Kidney (tissue), 22 donors: ENCODE measurements at places on chromosomes 6 and 20.

GRCh38 chr6:106972500-106972899 is 2.0 kb downstream of the CD24 start:
- H3K4me3 ChIP-seq: peak overlapping the region; percentile 78
- H3K36me3 ChIP-seq: no peaks in the 10 kb centered on the region
- DNase-seq: peak; percentile 68
- H3K27me3 ChIP-seq: peaks cover 3% of the 10 kb centered on the region
- H3K27ac ChIP-seq: peak overlapping the region; percentile 43

DNA sequence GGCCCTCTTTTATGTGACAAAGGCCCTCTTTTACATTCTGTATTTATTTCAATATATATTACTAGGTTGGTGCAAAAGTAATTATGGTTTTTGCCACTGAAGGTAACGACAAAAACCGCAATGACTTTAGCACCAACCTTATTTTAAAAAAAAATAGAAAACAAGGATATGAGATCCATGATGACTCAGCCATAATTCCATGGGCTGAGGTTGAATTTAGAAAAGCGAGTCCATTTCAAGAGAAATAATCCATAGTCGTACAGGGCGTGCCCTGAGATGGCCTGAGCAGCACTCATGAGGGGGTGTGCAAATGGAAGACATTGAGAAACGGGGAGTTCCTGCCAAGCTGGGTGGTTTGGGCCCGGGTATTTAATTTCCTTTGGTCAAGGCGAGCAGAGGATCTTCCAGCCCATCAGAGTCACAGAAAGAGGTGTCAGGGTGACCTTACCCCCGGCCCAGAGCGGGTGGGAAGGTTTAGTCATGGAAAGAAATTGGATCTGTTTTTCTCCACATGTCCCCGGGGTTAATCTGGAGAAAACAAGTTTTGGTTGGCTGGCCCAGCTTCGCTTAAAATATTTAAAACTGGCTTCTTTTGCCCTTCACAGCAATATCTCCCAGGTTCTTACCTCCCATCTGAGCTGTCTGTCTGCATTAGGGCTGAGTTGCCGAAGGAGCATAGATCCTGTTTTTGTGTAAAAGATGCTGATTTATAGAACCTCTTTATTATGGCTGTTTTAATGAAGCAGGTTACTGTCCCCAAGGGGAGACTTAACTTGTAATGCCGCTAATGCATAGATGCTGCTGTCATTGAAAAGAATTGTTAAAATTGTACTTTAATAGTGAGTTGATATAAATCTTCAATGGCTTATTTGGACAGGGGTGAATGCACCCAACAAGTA is 255.6 kb downstream of the PREX1 start:
- no peak overlapping the region for H3K27ac ChIP-seq
- no peaks in the 10 kb centered on the region for H3K27me3 ChIP-seq
- no peak overlapping the region for H3K4me3 ChIP-seq
- H3K36me3 ChIP-seq: no peaks in the 10 kb centered on the region
- H3K4me1 ChIP-seq: no peaks in the 10 kb centered on the region

DNA sequence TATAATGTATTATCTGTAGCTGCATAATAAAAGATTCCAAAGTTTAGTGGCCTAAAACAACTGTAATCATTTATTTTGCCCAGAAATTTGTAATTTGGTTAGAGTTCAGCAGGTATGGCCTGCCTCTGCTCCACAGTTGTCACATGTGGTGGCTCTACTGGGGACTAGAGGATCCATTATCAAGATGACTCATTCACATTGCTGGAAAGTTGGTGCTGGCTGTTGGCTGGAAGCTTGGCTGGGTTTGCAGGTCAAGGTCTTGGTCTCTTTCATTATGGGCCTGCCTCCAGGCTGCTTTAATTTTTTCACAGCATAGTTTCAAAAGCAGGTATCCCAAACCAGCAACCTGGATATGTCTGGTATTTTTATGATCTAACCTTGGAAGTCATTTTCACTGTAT is 17.6 kb downstream of the TRDN start:
- H3K4me1 ChIP-seq: no peaks in the 10 kb centered on the region
- no peak overlapping the region for H3K4me3 ChIP-seq
- no peak for DNase-seq
- H3K27me3 ChIP-seq: no peaks in the 10 kb centered on the region

- H3K27ac ChIP-seq: no peak overlapping the region
- H3K27me3 ChIP-seq: no peaks in the 10 kb centered on the region
- no peak overlapping the region for H3K4me3 ChIP-seq
- H3K4me1 ChIP-seq: no peaks in the 10 kb centered on the region
- no peaks in the 10 kb centered on the region for H3K36me3 ChIP-seq
Observed at GRCh38 chr6:39428152-39428551, 105.7 kb upstream of the KCNK16 start.

DNA sequence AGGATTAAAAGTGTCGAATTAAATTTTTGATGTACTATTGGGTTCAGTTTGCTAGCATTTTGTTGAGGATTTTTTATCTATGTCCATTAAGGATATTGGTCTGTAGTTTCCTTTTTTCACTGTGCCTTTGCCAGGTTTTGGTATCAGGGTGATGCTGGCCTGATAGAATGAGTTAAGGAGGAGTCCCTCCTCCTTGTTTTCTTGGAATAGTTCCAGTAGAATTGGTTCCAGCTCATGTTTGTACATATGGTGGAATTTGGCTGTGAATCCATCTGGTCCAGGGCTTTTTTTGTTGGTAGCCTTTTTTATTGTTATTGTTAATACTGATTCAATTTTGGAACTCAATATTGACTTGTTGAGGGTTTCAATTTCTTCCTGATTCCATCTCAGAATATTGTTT is 141.8 kb downstream of the SIM1 start:
- H3K36me3 ChIP-seq: no peaks in the 10 kb centered on the region
- no peaks in the 10 kb centered on the region for H3K4me1 ChIP-seq
- H3K27me3 ChIP-seq: no peaks in the 10 kb centered on the region
- no peak overlapping the region for H3K4me3 ChIP-seq
- no peak for DNase-seq

DNA sequence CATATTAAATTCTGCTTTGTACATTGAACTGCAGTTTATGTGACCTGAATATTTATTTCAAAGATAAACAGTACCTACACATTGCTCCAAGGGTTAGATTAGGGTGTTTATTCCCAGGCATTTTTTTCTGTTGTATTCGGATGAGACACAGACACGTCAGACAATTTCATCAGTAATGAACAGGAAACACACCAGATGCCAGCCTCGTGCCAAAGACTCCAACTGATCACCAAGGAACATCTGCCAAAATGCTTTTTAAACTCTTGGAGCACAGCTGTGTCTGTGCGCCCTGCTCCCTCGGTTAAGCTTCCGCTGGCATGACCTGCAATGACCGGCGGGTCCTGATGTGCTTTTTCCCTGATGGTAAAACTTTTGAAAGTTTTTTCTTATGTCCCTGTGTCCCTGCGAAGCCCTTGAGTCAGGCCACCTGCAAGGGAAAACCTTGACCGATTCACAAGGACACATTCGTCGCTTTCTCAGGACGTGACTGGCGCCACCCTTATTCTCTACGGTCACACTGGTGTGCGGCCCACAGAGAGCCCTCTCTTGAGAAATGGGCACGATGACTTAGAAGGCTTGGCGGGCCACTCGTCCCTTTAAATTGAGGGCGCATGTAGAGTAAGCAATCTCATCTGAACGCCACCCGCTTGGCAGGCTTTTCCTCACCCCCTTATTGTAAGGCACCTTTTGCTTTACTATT is 173.9 kb downstream of the QKI start:
- no peak for DNase-seq
- no peak overlapping the region for H3K27ac ChIP-seq
- no peaks in the 10 kb centered on the region for H3K4me1 ChIP-seq
- no peaks in the 10 kb centered on the region for H3K36me3 ChIP-seq
- H3K27me3 ChIP-seq: no peaks in the 10 kb centered on the region
- no peak overlapping the region for H3K4me3 ChIP-seq

GRCh38 chr6:30446259-30446658 is 43.0 kb upstream of the HLA-E start:
- H3K4me3 ChIP-seq: no peak overlapping the region
- no peak for DNase-seq
- peaks cover 59% of the 10 kb centered on the region for H3K27me3 ChIP-seq
- H3K4me1 ChIP-seq: no peaks in the 10 kb centered on the region
- H3K36me3 ChIP-seq: no peaks in the 10 kb centered on the region
- H3K27ac ChIP-seq: no peak overlapping the region

GRCh38 chr20:41138475-41139226 is 1.3 kb downstream of the PLCG1 start:
- no peaks in the 10 kb centered on the region for H3K27me3 ChIP-seq
- peak overlapping the region; percentile 86 for H3K27ac ChIP-seq
- H3K36me3 ChIP-seq: no peaks in the 10 kb centered on the region
- peak; percentile 64 for DNase-seq
- H3K4me1 ChIP-seq: peaks cover 37% of the 10 kb centered on the region

- H3K4me3 ChIP-seq: no peak overlapping the region
- no peaks in the 10 kb centered on the region for H3K4me1 ChIP-seq
- H3K36me3 ChIP-seq: no peaks in the 10 kb centered on the region
- H3K27me3 ChIP-seq: no peaks in the 10 kb centered on the region
Observed at GRCh38 chr6:139996253-139996834, 621.9 kb upstream of the CITED2 start.

GRCh38 chr6:131134980-131135243 is 355 bp upstream of the AKAP7 start:
- H3K27me3 ChIP-seq: no peaks in the 10 kb centered on the region
- H3K27ac ChIP-seq: peak overlapping the region; percentile 34
- H3K36me3 ChIP-seq: no peaks in the 10 kb centered on the region
- no peak for DNase-seq
